Activated CD8-positive, alpha-beta memory T cell treated with anti-CD3 and anti-CD28 coated beads for 24 hours (primary cell): ENCODE measurements at places on chromosomes 4 and X.

DNA sequence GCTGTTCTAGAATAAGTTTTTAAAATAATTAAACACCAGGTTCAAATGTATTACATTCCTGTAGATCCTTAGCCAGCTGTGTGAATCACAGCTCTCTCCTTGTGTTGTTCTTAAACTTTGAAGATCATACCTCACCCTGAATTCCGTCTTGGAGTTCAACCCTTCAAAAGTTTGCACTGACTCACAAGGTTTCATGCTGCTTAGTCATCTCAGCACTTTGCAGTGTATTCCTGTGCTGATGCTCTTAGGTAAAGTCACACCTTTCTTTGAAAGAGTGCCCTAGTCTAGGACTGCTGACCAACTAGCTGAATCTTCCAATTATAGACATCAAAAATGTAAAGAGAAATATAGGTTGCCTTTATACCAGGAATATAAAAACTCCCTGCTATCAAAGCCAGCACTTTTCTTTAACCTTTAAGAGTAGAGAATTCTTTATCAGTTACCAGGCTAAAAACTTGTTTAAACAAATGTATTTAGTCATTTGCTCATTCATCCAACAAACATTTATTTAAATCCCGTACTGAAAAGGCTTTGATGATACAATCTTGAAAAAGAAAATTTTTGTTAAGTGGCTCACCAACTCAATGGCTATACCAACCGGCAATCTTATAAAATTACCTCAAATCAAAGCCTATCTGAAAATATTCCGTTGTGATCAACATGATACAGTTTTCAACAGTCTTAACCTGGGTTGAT lies 169.7 kb downstream of the RAP1GDS1 start:
- no peak for DNase-seq

GRCh38 chr4:135359128-135359527 lies 1157.5 kb upstream of the PABPC4L start:
- no peak for DNase-seq

GRCh38 chr4:109072595-109072994 lies 229.9 kb downstream of the COL25A1 start:
- no peak for DNase-seq

GRCh38 chr4:31307029-31307428 lies 586.9 kb downstream of the PCDH7 start:
- no peak for DNase-seq

DNA sequence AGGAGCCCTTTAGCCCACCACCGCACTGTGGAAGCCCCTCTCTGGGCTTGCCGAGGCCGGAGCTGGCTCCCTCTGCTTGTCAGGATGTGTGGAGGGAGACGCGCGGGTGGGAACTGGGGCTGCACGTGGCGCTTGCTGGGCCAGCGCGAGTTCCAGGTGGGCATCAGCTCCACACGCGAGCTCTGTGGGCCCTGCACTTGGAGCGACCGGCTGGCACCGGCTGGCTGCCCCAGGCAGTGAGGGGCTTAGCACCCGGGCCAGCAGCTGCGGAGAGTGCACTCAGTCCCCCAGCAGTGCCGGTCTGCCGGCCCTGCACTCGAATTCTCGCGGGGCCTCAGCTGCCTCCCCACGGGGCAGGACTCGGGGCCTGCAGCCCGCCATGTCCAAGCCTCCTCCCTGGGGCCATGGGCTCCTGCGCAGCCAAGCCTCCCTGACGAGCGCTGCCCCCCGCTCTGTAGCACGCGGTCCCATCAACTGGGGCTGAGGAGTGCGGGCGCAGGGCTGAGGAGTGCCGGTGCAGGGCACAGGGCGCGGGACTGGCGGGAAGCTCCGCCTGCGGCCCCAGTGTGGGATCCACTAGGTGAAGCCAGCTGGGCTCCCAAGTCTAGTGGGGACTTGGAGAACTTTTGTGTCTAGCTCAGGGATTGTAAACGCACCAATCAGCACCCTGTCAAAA lies 93.6 kb downstream of the DTHD1 start:
- DNase-seq = no peak

DNA sequence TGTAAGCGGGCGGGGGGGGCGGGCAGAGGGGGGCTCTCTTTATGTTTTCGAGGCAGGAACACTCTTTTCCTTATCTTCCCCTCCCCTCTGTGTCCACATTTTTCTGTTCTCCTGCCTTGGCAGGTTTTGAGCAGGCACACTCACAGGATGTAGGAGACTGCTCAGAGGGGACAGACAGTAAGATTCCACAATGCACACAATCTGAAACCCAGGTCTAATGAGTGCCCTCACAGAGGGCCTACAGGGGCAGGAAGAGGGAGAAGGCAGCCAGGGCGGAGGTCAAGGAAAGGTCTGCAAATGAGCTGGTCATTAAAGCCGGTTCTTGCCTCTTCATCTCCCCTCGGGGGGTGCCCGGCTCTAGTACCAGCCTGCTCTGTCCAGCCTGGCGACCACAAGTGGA lies 106.1 kb upstream of the ATP6AP2 start:
- DNase-seq = no peak

GRCh38 chr4:100876546-100876945 lies 358.7 kb upstream of the EMCN start:
- DNase-seq = no peak

GRCh38 chrX:31658360-31658759 lies 586.5 kb upstream of the FTHL17 start:
- DNase-seq = no peak

DNA sequence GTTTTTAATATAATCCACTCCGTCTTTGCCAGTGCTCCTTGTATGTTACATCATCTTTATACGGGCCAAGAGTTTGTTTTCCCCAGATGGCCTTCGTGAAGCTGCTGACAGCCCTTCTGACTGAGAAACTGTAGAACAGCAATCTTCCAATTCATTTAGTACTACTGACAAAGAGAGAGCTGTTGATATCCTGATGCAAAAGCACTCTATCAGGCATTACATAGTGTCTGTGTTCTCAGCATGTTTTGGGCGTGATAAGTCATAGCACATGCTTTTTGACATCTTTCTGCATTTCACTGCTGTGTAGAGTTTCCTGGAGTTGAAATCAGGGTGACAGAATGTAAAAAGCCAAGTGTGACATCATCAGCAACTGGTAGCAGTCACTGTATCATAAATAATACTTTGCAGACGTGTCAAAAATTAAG lies 746.3 kb upstream of the FAM241A start:
- no peak for DNase-seq

GRCh38 chr4:155759372-155760252 lies 791 bp downstream of the GUCY1B1 start:
- DNase-seq = peak; percentile 59

- no peak for DNase-seq
Observed at GRCh38 chr4:81573840-81574239, 102.1 kb upstream of the RASGEF1B start.

- DNase-seq = no peak
Observed at GRCh38 chrX:30483996-30484395, 93.6 kb downstream of the TASL start.

- peak; percentile 60 for DNase-seq
Observed at GRCh38 chrX:15151267-15152186, 118.4 kb downstream of the ASB9 start.

DNA sequence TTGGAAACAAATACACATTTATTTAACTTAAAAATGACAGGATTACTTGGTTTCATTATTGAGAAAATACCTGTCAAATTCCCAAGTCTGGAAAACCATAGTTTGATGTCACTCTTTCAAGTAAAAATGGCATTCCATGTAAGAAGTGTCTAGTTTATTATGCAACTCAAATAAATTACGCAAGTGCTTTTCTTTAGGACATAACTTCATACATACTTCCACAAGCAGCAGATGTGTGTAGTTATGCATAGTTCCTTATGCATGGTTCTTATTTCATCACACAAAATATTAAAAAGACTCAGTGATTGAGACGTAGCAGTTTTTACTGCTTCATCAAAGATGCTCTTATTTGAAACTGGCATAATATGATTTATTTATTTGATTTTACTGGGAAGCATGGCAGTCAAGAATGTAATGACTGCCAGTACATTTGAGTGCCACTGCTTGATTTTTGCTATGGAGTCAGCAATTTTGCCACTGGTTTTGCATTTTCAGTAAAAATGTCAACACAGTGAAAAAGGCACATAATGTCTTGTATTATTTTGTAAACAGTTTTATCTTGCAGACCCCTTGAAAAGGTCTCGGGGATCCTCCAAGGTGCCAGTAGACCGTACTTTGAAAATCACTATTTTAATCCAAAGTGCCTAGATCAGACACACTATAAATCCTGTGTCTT lies 62.1 kb downstream of the CLCN3 start:
- no peak for DNase-seq

- DNase-seq = no peak
Observed at GRCh38 chrX:6129195-6129594, 99.5 kb downstream of the NLGN4X start.

GRCh38 chr4:139453041-139453370 lies 915 bp upstream of the RAB33B start:
- no peak for DNase-seq

DNA sequence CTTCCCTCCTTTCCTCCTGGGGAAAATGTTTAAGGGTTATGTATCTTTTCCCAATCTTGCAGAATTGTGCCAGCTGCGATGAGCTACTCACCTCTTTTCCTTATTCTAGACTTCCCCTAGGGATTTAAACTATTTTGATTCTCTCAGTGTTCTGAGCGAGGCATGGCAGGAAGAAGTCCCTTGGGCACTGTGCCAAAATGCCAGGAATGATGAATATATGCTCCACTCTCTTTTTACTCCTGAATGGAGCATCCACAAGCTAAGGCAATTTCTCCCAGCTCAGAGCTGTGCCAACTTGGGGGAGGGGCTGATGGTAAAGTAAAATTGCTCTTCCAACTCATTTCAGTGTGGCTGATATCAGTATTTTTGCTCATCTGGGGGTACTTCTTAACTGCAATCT lies 4.0 kb upstream of the C4orf17 start:
- DNase-seq = no peak

- DNase-seq = no peak
Observed at GRCh38 chr4:81472281-81473182, 825 bp upstream of the RASGEF1B start.

DNA sequence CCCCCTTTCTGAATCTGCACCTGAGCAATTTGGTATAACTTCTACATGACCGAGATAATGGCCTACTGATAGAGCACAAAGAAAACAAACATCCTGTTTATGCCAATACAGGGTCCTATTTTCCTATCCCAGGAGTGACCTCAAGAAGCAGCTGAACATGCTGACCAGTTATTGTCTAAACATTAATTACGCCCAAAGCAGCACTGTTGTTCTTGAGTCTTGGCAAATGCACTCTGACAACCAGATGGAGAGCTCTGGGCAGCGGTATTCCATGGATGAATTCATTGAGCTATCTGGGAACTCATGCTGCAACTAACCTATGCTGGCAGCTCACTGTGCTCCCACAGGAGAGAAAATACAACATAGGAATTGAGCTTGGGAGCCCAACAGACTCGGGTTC lies 52.6 kb downstream of the PCYT1B start:
- no peak for DNase-seq

DNA sequence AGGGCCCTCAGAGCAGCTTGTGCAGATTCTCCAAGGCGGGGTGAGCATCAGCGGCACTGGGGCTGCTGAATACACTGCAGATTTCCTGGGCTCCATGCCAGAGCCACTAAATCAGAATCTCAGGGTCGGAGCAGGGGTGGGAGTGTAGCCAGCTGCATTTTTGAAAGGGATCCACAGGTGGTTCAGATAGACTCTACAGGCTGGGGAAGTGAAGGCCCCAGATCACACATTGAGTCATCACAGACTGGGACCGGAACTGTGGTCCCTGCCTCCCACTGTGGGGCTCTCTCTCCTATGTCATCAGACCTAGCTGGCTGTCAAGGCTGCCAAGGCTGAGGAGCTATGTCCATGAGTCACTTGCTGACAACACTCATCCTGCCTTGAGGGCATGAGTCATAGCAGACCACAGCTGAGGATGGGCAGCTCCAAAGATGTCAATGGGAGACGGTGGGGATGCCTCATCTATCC lies 162.3 kb upstream of the MAMLD1 start:
- peak; percentile 62 for DNase-seq

- DNase-seq = no peak
Observed at GRCh38 chr4:109985993-109986974, 73.6 kb downstream of the EGF start.

GRCh38 chr4:131388277-131388676 lies 1760.8 kb upstream of the PCDH10 start:
- no peak for DNase-seq

DNA sequence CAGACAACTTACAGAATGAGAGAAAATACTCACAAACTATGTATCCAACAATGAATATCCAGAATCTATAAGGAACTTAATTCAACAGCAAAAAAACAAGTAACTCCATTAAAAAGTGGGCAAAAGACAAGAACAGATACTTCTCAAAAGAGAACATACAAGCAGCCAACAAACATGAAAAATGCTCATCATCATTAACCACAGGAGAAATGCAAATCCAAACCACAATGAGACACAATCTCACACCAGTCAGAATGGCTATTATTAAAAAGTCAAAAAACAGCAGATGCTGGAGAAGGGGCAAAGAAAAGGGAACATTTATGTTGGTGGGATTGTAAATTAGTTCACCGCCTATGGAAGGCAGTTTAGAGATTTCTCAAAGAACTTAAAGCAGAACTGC lies 150.3 kb downstream of the FGF16 start:
- no peak for DNase-seq

- no peak for DNase-seq
Observed at GRCh38 chr4:174564529-174564928, 42.2 kb upstream of the HPGD start.

DNA sequence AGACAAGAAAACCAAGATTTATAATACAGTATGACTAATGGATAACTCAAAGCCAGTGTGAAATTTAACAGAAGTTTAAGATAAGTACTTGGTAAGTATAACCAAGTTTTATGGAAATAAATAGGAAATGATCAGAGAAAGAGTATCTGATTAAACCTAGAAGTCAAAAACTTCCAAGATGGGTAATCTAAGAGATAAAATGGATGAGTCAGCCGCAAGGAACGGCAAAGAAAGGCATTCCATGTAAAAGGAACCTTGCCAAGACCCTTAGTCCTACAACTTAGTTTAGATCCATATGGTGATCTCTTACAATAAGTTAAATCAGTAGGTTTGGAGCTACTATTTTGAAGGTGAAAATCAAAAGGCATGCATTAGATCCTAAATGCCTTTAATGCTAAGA lies 34.8 kb downstream of the LIN54 start:
- no peak for DNase-seq

- no peak for DNase-seq
Observed at GRCh38 chr4:155529272-155529671, 137.4 kb upstream of the GUCY1A1 start.

- no peak for DNase-seq
Observed at GRCh38 chr4:1178300-1179088, 6.1 kb upstream of the SPON2 start.

- DNase-seq = no peak
Observed at GRCh38 chr4:26525136-26525770, 35.0 kb upstream of the CCKAR start.

DNA sequence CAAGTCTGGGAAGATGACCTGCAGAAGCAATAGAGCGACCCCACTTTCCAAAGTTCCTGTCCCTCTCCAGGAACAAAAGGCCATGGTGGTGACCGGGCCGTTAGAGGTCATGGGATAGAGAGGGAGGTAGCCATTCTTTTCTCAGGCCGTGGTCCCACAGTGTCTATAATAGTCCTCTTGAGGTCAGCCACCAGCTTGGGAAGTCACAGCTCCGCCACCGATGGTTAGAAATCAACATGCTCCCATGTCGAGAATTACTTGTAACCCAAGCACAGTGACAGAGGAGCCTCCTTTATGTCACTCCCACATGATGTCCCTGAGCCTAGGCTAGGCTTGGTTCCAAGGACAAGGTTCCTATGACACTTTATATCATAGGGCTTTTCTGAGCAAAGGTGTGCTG lies 48.3 kb upstream of the CBR4 start:
- DNase-seq = no peak
